ENCODE measurements at places on chromosomes 4 and X.

DNA sequence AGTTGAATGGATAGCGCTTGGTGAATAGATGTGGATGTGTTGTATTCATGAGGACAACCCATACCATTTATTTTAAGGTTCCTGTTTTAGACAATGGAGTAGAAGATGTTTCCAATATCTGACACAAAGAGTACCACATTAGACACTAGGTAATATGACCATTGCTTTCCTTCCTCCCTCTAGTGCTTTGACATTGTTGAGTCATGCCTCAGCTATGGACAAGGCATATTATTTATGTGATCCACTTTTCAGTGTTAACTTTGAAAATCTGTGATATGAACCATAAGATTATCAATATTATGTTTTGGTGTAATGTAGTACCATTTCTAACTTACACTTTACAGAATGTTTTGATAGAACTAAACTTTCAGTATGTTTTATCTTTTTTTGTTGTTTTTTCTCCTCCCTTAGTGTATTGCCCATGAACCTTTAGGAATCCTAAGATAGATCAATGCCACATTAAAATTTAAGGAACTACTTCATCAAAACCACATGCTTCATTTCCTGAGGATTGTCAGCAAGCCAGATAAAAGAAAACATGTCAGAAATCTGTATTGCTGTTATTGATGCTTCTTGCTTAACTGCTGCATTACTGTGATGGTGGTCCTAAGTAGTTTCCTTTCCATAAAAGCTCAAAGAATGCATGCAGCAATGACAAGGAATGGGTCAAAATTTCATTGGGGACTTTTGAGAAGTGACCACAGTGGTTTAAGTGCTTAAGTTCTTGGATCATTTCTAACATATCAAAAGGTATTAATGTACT, 105.0 kb downstream of the PCDH7 start:
- DNase-seq: no peak

DNA sequence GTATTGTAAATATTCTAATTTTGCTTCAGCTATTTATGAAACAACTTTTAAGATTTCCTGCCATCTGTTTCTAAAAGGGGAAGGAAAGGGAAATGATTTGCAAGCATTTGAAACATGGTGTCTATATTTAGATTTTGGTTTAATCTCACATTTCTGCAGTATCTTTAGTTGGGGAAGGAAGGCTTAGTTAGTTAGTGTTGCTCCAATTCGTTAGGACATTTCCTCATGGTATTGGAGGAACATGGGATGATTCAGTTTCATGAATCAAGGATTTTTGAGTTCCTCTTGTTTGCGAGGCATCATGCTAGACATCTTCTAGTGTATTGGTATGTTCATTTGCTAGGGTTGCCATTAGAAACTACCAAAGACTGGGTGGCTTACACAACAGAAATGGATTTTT, 20.5 kb upstream of the TMEM192 start:
- no peak for DNase-seq

DNA sequence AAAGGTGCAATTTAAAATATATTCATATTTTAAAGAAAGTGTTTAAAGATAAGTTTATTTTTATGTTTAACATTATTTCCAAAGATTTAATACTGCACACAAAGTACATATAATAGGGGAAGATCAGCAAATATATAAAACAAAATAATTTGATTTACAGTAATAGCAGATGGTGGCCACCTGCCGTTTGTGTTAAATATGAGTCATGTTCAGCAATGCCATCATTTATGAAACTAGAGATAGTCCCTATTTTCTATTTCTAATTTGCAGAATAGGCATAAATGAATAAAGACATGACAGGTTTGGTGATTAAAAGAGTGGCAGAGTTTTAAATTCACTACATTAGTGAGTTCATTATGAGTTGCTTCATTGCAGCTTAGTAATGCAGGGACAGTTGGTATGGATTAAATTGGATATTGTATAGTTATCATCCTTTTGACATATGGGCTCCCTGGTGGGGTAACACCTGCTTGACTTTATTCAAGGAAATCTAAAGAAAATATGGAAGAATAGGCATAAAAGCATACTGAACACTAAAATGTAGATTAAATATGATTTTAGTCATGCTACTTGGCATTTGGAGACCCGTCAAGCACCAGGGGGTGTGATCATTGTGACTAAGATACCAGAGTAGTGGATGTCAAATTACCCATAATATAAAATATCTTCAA, 78.8 kb upstream of the BANK1 start:
- DNase-seq: no peak

DNA sequence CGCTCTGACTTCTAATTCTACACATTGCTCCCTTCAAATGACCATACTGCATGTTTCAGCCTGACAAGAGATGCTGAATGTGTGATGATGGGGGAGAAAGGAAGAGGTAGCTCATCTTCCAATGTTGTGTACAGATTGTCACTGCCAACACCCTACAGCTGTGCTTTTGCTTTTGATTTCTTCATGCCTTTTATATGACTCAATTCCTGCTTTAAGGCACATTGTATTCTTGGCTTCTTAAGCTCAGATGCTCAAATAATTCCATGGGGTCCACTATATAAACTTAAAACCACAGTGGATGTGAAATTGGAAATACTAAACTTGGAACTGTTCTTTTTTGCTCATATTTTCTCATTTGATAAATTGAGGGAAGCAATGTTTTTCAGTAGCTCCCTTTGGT, 183.2 kb upstream of the WDFY3 start:
- no peak for DNase-seq

DNA sequence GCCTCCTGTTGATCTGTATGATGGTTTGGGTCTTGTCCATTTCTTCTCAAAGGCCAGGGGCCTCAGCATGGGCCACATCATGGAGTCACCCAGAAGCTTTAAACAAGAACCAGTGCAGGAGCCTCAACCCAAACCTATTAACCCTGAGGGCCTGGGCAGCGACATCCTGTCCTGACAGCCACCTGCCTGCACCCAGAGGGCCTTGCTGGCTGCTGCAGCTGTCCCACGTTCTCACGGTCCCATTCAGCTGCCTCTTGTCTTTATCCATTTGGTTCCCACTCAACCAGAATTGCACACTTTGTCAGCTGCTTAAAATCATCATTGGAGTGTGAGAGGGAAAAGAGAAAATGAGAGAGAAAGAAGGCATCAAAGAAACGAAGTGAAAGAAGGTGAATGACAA, 21.6 kb downstream of the C4orf50 start:
- DNase-seq: no peak

GRCh38 chrX:45668686-45669443, 468.2 kb upstream of the DIPK2B start:
- no peak for DNase-seq

DNA sequence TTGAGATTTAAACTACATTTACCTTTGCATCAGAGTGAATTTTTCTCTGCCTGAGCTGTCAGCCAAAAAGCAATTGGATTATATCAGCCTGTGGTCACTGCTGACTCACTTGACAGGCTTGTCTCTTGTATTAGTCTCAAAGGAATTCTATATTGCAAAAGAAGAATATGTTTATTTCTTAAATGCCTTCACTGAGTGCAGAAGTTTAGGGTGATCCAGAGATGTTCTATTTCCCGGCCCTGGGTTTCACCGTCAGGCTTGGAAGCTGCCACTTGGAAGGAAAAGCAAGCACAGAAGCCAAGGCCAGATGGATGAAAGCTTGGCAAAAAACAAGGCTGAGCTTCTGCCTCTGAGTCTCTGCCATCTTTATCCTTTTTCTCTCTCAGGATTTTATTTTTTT, 80.9 kb downstream of the FAM114A1 start:
- no peak for DNase-seq

GRCh38 chrX:1093586-1094421, 118.6 kb downstream of the CRLF2 start:
- no peak for DNase-seq

DNA sequence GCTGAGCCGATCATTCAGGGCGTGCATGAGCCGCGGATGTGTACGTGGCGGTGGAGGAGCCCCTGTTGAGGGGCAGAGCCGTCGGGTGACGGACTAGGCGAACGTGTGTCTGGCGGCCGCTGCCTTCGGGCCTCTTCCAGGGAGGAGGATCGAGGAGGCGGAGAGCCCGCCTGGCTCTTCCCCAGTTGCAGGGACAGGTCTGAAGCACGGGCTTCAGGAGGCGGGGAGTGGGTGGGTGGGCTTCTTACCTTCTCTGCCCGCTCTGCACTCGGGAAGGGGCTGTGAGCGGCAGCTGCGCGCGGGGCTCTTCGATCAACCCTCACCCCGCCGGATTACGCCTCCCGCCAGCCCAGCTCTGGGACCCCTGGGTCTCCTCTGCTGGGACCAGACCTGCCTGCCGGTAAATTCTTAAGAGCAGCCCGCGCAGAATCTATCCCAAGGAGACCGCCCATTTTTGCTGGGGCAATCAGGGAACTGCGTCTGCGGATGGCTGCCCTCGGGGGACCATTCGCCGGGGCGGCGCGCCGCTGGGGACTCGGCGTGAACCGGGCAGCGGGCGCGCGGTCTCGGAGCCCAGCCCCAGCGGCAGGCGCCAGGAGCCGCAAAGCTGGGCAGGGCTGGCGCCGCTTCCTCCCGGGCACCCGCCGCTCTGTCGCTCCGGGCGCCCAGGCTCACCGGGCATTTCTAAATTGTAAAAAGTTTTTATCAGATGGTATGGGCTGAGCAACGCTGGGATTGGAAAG, 4.9 kb downstream of the PLAC8 start:
- DNase-seq: peak; percentile 56

DNA sequence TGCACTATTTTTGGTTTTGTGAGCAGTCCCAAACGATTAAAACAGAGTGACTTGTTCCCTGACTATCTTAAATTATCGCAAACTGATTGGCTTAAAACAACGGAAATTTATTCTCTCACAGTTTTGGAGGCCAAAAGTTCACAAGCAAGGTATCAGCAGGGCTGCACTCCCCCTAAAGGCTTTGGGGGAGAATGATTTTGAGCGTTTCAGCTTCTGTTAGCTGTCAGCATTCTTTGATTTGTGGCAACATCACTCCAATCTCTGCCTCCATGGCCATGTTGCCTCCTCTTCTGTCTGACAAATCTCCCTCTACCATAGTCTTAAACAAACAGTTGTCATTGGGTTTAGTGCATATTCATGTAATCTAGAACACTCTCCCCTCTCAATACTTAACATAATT, 459.6 kb upstream of the ATOH1 start:
- no peak for DNase-seq

- no peak for DNase-seq
Measured at GRCh38 chr4:26751838-26752237, 108.8 kb upstream of the STIM2 start.

- DNase-seq: no peak
Measured at GRCh38 chr4:110484029-110484428, 8.1 kb downstream of the ENPEP start.

DNA sequence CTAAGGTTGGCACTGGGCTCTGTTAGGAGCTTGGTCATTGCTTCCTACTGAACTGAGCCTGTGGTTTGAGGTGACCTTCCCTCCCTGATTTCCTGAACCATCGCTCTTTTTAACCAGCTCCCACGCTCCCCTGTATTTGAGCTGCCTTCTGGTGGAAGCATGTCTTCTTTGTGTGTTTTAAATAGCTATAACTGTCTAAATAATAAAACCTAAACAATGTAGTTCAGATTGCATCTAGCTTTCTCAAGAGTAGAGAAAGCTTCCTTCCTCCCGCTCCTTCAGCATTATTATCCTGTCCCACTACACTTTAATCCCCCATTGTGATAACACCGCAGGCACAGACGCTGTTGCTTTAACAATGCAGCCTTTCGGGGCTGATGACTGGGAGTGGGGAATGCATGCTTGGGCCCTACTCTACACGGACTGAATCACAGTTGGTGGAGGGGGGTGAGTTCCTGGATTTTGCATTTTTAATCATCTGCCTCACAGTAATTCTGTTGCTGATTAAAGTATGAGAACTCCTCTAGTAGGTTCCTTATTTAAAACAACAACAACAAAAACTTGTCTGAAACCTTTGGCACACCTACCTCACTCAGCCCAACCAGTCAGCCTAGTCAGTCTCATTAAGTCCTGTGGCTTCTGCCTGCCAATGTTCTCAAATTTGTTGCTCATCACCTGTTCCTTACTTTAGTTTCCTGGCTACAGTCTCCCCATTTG, 6.6 kb downstream of the SMS start:
- DNase-seq: no peak

- no peak for DNase-seq
Measured at GRCh38 chr4:107755841-107756356, 35.9 kb upstream of the PAPSS1 start.

- DNase-seq: no peak
Measured at GRCh38 chrX:39262641-39263040, 461.4 kb downstream of the MID1IP1 start.

- no peak for DNase-seq
Measured at GRCh38 chrX:11757397-11757718, 679 bp upstream of the MSL3 start.

DNA sequence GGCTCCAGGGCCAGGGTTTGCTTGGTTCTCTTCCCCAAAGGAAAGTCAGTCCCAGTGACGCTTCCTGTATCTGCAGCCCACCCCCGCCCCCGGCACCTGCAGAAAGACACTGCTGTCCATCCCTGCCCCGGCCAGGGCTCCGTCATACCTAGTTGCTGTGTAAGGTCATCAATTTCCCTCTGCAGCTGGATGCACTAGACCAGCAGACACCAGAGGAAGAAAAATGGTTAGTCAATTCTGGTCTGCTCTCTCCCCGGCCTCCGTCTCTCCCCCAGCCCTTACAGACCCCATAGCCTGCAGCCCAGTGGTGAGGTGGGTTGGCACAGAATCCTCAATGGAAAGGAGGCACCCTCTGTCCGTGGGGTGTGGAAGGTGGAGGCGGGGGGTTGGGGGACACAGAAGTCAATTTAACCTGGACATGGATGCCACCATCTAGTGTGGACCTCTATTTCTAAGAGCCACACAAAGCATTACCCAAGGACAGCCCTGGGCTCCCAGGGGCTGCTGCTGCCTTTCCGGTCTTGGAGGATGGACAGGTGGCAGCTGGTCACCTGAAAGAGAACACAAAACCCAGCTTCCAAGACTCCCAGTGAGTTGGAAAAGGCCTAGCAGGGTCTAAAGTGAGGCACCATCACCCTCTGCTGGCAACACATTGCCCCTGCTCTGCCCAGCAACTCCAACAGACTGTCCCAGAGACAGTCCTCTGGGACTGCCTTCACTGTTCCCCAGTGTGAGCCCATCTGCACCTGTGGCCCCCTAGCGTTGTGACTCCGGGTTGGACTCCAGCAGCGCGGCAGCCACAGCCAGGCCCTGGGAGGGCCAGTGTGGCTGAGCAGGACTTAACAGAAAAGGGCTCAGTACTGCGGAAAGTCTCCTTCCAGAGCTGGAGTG, 40.2 kb upstream of the NHSL2 start:
- peak; percentile 11 for DNase-seq

- no peak for DNase-seq
Measured at GRCh38 chr4:73080789-73081188, 11.3 kb upstream of the COX18 start.

DNA sequence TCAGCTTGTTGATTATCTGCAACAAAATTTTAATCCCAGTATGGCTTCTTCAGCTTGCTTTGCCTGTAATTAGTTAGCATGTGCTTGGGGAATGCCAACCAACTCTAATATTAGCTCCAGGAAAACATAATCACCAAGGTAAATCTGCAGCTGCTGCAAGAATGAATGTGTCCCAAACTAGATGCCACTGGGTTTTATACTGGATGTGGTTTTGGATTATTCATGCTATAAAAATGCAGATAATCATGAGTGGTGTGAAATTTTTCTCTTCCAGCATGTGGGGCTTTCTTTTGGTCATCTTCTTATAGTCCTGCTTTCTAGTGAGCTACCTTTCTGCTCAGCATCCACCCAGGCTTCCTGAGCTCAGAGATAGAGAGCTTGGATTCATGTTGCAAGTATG, 295.9 kb upstream of the CASK start:
- no peak for DNase-seq
